ENCODE measurements at places on chromosomes 11 and 22.

DNA sequence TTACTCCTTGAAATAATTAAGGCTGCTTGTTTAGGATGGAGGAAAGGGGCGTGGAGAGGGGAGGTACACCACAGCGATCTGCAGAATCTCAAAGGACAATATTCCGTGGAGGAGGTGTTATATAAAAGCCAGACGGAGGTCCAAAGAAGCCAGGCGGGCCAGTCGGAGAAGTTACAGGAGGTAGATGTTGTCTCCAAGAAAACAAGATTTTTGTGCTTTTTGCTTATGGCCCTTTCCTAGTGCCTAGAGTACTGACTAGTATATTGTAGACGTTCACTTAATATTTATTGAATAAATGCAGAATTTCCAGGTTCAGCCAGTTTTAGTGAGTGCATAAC is 761 bp downstream of the ZDHHC13 start:
- no peak for DNase-seq

GRCh38 chr11:17508306-17508705 is 31.7 kb upstream of the ABCC8 start:
- DNase-seq = no peak

- DNase-seq = no peak
Measured at GRCh38 chr11:127521413-127521812, 520.8 kb upstream of the KIRREL3 start.

DNA sequence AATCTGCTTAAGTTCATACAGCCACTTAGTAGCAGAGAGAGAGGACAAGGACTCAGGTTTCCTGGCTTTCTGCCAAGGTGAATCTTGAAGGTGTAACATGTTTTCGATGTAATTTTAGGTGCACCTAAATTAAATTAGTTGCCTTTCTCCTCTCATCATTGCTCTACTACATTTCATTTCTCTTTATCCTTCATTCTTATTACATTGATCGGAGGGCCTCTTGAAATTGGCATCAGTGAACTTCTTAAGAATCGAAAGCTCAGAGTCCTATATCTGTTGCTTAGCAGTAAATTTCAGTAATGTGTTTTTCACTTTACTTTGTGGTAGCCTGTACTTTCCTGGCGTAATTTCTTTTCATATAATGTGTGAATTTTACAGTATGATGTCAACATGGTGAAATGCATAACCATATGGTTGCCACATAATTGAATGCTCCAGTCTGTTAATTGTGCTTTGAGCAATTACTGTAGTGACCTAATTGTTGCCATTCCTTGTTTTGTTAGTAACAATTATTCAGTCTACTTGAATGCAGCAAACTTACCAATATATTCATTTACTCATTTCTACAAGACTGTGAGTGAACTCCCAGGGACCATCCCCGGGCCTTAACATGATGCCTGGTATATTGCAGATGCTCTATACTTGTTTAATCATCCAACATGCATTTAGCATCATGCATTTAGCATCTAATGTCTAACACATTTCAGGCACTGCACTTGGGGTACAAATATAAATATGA is 138.1 kb downstream of the MAML2 start:
- DNase-seq = no peak

DNA sequence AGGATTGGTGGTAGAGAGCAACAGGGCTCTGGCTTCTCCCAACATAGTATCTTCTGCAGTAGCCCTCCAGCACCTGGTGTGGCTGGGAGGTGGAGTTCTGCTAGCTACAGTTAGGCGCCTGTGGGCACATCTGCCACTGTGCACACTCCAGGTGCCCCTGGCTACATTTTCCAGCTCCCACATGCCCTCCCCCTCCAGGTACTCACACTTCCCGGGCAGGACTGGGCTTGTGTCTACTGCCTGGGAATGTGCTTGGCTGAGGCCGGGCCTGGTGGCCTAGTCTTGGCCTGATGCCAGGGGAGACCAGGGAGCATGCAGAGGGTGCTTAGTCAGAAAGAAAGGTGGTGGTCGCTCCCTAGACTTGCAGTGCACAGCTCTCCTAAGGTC is 15.8 kb downstream of the PHLDB1 start:
- no peak for DNase-seq

DNA sequence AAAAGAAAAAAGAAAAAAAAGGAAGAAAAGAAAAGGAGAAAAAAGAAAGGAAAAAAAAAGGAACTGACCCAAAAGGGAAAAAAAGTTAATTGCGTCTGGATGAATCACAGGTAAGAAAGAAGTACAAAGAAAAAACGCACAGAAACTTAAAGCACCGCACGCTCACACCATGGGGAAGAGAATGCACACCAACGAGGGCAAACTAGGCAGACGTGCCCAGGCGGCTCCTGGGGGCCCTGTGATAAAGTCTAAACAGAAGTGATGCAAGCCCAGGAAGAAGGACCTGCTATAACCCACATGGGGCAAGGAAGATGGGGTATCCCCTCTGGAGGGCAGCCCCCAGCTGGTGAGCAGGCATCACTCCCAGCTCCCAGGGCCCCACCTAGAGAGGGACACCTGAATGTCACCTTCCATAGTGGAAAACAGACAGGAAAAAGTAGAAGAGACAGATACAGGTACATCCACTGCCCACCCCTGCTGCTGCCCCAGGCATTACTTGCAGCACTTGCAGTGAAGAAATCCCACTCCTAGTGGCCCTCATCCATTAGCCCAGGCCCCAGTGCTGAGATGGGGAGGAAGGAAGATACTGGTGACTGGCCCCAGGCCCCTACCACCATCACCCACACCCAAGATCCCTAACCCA is 28.9 kb downstream of the NAP1L4 start:
- DNase-seq = no peak

GRCh38 chr22:38080850-38081635 is 2.9 kb downstream of the SLC16A8 start:
- no peak for DNase-seq

GRCh38 chr22:41822317-41823057 is 10.4 kb upstream of the SREBF2 start:
- DNase-seq = peak; percentile 47

DNA sequence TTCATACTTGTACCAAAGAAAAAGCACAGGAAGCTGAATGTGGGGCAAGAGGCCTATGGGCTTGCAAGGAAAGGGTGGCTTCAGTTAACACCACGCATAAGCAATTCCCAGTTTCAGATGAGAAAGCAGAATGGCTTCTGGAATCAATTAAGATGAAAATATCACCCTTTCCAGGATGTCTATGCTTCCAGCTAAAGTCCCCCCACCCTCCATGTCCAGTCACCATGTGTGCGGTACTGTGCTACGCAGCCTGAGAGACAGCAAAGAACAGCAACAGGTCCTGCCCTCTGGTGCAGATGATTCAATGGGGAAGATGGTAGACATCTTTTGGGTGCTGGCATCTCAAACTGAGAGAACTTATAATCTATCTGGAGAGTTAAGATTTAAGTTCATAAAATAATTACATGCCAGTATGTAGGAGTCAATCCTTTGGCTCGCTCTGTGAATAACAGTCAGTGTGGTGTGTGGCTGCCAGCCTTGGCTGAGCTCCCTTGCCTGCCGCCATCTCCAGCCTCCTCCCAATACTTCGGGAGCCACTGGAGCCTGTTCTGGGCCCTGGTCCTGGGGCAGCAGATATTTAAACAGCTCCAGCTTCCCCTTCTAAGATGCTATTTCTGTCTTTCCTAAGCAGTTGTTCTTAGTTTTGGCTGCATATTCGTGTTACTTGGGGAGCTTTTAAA is 44.5 kb downstream of the ME3 start:
- DNase-seq = no peak

- no peak for DNase-seq
Measured at GRCh38 chr22:23114721-23115020, 27.1 kb downstream of the RSPH14 start.

DNA sequence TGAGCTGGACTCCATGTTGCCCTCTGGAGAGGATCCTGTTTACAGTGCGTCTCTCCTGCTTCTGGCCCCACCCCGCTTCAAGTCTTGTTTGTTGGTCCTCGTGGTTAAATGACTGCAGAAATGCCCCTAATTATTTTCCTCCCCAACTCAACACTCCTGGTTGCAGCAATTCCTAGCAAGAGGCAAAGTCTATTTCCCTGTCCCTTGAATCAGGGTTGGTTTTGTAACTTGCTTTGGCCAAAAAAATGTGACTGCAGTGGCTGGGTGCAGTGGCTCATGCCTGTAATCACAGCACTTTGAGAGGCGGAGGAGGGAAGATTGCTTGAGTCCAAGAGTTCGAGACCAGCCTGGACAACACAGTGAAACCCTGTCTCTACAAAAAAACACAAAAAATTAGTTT is 41.0 kb upstream of the FGF3 start:
- DNase-seq = no peak

DNA sequence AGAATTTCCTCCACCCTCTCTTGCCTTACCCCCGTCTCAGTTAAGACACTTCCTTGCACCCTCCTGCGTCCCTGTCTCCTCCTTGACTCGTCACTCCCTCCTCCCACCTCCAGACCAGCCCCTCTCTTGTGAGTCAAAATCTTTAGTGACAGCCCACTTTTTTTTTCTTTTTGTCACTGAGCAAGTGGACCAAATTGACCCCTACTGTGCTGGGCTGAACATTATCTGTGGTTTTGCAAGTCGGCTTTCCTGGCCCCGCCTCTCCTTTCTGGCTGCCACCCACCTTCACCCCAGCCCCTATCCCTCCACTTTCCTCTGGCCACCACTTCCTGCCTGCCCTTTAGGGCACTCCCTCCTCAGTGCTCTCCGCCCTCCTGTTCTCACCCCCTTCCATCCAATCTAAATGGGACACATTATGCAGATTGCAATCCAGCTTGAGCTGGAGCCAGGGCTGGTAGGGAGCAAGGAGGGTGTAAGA is at the start of gene APLNR:
TSS of gene APLNR (minus strand) at position 47 of the 478 bp plus-strand sequence. CDS start 246 bp downstream, outside the sequence.
- no peak for DNase-seq

DNA sequence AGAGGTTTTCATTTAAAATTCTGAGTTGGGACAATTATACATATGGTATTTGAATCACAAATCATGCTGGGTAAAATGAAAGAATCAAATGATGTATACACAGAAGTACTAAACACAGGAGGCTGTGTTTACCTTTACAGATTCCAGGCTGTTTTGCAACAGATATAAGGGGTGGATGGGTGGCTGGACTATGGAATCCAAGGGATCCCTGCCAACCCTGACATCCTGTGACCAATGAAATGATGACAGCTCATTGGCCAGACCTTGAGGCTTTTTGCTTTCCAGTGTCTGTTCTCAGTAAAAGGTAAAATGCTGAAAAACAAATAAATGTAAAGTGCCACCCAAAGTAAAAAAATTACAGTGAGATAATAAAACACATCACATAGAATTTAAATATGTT is 3.3 kb upstream of the DDI1 start:
- DNase-seq = no peak

DNA sequence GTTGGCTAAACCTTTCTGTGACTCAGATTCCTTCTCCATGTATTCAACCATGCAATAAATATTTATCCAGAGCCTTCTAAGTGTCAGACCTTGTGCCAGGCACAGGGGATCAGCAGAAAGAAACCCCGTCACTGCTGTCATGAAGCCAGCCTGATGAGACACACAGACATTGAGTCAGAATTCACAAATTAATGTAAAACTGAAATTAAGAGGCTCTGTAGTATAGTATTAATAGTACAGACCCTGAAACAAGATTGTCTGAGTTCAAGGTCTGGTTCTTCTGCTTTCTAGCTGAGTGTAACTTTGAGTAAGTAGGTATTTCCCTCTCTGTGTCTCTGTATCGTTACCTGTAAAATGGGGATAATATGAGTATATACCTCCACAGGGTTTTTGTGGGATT is 46.9 kb downstream of the ME3 start:
- no peak for DNase-seq

GRCh38 chr11:75264356-75264755 is 23.8 kb downstream of the TPBGL start:
- DNase-seq = no peak

DNA sequence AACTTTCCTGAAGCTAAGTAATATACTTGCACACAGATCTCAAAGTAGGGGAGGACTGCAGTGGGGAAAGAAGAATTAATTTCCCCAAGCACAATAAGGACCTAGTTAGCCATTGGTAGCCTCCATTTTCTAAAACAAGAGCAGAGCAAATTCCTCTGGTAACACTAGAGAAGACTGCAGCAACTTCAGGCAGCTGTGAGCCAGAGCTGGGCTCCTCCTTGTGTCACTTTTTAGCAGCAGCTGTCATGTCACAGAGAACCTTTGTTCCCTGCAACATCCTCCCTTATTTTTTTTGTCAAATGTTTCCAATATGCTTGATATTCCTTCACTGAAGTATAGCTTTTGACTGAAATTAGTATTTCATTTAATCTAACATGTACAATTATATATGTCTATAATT is 54.4 kb downstream of the RRAS2 start:
- DNase-seq = no peak

DNA sequence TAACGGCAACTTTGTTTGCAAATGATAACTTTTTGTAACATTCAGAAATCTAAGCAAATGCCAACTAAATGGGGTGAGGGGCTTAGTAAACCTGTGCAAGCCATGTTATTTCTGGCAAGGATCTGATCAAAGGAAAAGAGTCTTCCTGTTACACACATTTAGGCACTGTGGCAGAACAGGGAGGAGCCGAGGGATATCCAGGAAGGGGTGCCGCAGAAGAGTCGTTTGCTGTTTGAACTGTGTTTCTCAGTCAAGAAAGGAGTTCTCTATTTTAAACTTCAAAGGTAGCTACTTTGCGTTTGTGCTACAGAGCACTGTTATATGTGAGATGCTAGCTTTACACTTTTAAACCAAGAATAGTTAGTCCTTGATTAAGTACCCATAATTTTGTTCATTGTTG is 175.5 kb downstream of the ETS1 start:
- no peak for DNase-seq

GRCh38 chr11:128713595-128713994 is 19.7 kb downstream of the FLI1 start:
- no peak for DNase-seq

All from activated T-cell treated with anti-CD3 and anti-CD28 coated beads for 24 hours (primary cell).